RKO (cell line): ENCODE measurements at places on chromosomes 4 and X.
A peak's percentile ranks its signal among the peaks of the same experiment; 100 is the strongest.

GRCh38 chrX:68763481-68763880 is 65.3 kb upstream of the EFNB1 start:
- DNase-seq = no peak

DNA sequence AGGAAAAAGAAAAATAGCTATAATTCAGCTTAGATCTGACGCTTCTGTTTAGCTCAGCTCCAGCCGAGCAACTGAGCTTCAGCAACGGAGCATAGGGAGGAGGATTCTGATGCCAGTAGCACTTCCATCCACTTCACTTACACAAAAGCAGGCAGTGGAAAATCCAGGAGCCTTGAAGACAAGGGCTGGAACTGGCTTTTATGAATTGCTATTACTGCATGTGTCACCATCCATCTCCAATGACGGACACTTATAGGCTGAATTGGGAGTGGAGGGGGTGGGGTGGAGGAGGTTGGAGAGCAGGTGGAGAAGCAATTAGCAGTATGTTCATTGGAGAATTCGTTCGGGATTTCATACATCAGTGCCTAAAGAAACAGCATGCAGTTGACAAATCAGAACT is 15.6 kb downstream of the ENOX2 start:
- DNase-seq = no peak

DNA sequence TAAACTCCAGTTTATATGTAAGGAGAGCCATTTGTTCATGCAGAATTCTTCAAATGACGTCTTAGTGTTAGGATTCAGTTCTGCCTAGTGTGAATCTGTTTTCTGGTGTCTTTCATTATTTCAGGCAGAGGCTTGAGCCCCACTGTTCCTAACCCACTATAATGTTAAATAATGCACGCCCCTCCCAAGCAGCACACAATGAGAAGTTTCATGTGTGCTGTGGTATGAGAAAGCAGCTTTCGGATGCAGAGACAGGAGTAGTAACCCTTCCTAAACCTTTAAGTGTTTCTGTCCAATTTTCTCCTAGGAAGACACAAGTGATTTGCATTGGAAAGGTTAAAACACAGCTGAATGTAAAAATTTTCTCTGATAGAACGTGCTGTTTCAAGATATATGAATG is 54.5 kb downstream of the TRIM2 start:
- no peak for DNase-seq

GRCh38 chr4:8267077-8267476 is 2.5 kb upstream of the HTRA3 start:
- DNase-seq = peak; percentile 34

GRCh38 chr4:127047930-127048329 is 584.8 kb upstream of the INTU start:
- no peak for DNase-seq

DNA sequence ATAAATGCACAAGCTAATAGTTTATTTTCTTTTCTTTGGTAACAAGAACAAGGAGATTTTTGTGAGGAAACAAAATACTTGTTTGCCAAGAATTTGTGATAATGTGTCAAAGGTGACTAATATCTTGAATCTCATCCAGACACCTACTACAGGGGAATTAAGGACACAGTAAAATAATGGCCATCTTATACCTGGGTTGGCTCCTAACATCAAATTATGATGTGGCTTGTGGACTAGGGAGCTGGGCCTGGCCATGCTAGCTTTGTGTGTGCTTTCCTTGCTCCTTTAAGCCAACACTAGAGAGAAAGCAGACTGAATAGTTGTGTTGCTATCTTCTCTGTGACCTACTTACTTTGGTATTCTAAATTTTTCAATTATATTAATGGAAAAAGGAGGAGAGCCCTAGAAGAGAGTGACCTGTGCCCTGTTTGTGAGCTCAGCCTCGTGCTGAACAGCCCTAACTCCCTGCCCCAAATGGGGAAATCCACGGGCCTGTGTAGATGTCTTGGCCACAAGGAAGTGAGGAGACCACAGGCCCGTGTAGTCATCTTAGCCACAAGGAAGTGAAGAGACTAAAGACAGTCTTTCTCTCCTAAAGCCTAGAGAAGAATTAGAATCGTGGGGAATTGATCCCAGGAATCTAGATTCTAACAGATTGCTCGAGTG is 23.3 kb downstream of the ARHGAP24 start:
- DNase-seq = no peak

DNA sequence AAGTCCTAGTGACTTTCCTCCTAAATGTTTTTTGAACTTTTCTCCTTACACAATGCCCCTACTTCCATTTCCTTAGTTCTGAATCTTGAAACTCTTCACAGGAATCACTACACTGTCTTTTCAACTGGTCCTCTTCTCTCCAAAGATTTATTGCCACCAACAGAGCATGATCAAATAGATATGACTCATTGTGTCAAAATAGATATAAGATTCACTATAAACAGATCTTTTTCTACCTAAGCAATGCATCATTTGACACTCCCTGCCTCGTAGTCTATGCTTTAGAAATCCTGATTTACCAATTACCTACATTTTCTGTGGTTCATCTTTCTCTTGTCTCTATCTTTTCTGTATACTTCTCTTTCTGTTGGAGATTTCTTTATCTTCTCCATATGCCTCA is 789.6 kb upstream of the SLIT2 start:
- no peak for DNase-seq

GRCh38 chrX:110665223-110666002 is 130.2 kb downstream of the CHRDL1 start:
- peak; percentile 45 for DNase-seq

DNA sequence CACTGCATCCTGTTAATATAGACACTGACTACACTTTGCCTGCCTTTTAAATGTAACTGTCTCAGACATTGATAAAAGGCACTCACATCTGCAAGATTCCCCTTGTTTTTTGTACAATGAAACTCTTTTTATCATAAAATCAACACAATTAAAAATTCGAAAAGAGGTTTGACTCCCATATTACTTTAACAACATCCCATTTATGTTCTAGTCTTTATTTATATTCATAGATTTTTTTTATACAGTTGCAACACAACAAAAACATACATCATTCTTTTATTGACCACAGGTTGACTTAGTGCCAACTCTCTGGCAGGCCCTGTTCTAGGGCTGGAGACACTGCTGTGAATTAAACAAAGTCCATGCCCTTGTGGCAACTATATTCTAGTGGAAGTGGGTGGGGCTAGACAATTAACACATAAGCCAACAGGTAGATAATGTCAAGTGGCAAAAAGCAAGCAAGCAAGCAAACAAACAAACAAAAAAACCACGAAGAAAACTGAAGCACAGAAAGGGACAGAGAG is 36.8 kb downstream of the ANK2 start:
- DNase-seq = no peak

- DNase-seq = no peak
Observed at GRCh38 chr4:74062953-74063352, 24.5 kb upstream of the CXCL3 start.

DNA sequence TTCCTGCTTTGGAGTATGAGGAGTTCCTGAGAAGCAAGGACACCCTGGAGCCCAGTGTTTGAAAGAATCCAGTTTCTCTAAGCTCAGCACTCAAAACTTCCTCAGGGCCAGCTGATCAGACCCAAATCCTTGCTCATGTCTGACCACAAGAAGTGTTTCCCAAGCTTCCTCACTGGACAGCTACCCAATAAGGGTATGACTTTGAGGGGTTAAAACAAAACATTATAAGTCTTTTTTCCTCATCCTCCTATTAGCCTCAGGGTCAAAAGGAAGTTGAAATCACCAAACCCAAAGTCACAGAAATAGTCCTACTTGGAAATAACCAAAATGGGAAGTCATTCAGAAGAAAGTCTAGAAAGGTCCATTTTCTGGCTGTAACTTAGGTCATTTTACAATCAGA is 13.7 kb downstream of the ZBTB33 start:
- no peak for DNase-seq

GRCh38 chr4:8002525-8003309 is 63.1 kb upstream of the AFAP1 start:
- no peak for DNase-seq

GRCh38 chrX:112851161-112851779 is 10.6 kb upstream of the AMOT start:
- no peak for DNase-seq

DNA sequence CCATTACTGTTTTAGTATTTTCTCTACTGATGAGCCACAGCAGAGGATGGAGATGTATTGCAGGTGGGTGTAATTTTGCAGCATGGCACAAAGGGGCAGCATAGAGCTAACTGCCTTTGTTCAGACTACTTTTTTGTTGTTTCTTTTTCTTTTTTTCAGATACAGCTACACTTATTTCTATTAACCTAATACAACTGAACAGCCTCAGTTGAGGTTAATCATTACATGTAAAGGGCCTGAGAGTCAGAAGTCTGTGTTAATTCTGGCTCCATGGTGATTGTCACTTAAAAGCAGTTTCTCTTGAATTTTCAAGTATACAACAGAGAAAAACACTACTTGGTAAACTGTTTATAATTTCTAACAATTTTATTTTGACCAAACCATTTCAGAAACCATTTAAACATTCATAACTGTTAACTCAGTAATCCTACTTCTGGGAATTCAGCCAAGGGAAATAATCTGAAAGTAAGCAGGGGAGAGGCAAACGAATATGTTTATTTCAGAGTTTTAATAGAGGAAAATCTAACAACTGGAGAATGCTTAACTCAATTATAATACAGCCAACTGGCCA is 13.9 kb upstream of the PPEF2 start:
- DNase-seq = peak; percentile 72

- DNase-seq = no peak
Observed at GRCh38 chr4:129378364-129378763, 282.4 kb downstream of the C4orf33 start.

DNA sequence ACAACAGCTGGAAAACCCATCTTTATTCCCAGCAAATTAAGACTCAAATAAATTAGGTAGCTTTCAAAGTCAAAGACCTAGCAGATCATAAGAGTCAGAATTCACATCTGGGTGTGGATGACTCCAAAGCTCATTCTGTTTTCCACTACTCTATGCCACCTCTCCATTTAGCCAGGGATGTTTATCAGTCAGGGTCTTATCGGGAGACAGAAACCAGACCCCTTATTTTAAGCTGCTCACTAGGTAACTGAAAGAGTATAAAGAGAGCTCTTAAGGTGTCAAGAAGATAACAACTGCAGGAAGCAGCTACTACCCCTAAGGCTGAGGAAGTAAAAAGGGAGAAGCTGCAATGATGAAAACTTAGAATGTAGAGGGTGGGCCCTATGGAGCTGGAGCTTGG is 333.7 kb upstream of the KLF3 start:
- no peak for DNase-seq

- no peak for DNase-seq
Observed at GRCh38 chr4:147428583-147428982, 52.3 kb upstream of the EDNRA start.

DNA sequence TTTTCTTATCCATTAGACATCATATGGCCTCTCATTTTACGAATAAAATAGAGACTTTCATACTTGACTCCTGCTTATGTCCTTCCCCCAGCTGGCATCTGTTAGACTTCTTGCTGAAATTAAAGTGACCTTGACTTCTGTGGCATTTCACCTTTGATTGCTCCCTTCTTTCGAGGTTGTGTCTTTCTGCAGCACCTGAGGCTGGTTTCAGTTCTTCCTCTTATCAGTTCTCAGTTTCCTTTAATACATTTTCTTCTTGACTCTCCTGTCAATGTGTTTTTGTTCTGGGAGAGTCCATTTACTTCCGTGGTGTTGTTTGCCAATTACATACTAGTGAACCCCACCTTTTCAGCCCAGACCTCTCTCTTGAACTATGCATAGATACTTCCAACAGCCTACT is 81.6 kb downstream of the RBPJ start:
- DNase-seq = no peak

DNA sequence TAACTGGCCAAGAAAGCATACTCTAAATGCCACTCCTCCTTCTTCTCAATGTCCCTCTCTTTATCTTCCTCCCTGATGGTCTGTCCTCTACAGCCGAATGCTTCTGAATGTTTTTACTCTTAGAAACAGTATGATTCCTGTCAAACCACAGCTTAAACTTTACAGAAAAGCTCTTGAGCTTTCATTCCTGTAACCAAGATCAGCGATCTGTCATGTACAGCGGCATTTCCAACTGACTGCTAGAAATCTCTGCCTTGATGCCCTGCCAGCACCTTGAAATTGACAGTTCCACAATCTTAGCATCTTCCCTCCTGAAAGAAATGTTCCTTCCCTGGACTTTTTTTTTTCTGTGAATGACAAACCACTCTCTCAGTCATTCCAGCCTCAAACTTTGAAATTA is 11.5 kb upstream of the GATB start:
- DNase-seq = no peak
